Right renal pelvis (tissue), 4 donors: ENCODE measurements at places on chromosomes 12 and 14.
A peak's percentile ranks its signal among the peaks of the same experiment; 100 is the strongest.

- DNase-seq = peak; percentile 60
Measured at GRCh38 chr14:76386944-76387782, 11.2 kb downstream of the ESRRB start.

DNA sequence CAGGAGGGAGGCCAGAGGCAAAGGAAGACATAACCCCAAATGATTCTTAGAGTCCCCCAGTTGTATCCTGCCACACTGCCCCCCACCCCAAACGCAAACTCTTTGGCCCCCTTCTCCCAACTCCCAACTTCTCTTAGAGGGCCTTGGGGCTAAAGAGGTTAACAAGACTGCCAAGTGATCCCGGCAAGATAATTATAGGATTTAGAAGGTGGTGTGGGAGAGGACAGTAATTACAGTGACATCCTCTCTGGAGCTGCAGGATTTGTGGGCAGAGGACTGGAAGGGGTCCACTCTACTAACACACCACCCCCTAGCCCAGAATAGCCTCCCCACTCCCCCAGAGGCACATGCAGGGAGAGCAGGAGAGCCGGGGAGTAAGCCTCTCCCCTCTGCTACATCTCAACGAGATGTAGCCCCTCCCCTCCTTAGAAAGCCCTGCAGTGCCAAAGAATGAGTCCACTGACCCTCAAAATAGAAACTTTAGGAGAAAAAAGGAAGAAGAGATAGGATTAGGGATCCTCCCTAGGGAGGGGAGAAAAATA lies 5.3 kb upstream of the GDF11 start:
- no peak for DNase-seq

- no peak for DNase-seq
Measured at GRCh38 chr12:30988646-30989286, 62.2 kb downstream of the TSPAN11 start.

DNA sequence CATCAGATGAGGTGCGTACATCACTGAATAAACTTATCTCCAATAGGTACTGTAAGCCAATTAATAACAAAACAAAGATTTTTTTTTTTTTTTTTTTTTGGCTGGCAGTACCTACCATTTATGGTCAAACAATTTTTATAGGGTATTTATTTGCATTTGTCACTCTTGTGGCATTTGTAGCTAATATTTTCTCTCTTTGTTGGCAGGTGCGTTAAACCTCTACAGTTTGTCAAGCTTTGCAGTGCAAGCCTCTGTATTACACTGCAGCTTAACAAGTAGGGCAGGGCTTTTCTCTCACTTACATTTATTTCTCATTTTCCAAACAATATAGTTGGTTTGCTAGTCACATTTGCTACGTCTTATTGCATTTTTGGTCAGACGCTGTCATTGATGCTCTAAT lies 12.3 kb downstream of the PRPF39 start:
- no peak for DNase-seq

DNA sequence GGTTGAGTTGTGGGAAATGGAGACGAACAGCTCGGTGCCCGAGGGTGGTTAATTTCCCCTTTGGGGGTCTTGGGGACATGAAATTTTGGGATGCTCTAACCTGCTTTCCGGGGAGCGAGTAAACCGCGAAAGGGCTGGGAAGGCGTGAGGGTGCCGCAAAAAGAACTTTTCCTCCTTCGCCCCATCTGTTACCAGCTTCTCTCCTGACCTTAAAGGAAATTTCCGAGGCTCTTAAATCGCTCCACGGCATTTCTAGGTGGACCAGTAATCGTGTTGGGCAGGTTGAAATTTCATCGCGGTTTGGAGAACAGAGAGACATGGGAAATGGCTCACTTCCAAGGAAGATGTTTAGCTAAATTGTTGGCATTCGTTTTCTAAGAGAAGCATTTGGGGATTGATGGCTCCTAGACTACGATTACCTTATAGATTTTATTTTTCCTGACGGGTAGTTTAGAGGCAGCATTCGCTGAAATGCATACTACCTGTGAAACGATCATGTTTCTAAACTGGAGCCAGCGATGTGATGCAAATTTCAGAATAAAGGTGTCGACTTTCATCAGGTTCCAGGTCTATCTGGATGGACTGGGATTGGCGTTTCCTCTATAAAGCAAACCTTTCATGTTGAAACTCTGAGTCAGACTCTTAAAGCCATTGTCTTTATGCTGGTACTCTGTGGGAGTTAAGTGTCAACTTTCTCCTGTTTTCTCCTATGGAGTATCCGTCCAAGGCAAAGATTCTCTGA lies 414.5 kb downstream of the PCNX1 start:
- DNase-seq = peak; percentile 36

DNA sequence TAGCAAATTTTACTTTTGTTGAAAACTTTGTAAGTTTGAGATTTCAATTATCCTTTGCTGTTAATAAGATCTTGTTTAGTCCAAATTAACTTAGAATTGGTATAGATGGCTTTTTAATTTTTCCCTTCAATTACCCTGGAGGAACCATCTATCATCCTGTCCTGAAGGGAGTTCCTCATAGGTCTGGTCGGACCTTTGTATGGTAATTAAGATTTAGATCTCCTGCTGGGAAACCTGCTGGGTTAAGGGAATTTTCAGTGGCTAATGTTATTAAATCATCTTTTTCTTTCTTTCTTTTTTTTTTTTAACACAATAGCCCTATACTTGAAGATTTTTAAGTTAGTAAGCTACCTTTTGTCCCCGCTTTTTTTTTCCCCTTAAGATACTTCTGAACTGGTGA lies 63.0 kb upstream of the PRMT8 start:
- no peak for DNase-seq
